ENCODE measurements at places on chromosomes 7 and 10.

DNA sequence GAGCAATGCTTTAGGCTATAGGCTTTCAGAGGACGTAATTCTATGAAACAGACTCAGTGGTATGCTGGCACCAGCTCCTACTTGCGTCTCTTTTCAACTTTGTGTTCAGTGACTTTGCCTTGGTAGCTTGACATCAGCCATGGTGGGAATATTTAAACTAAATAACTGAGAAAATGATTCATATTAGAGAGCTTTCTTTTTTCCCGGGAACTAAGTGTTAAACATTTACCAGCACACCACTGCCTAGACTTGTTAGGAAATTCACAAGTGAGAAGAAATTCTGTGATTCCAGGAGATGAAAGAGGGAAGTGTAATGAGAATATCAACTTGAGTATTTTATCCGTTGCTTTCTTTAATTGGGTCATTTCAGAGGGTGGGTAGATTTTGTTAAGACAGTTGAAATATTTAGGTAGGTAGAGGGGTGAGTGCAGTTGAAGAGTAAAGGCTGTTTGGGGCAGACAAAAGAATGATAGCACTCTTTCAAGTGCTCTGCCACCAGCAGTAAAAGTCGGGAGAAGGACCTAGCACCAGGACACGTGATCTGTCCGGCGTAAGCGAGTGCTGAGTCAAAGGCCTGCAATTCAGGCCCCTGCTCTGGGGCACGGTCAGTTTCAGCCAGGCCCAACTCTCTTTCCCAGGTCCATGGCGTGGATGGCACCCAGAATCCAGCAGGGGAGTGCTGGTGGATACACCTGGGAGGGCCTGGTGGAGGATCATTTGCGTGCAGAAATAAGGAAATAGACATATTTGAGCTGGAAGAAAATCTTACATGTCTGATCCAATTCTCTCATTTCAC, 206.3 kb downstream of the SNX10 start:
- no peak for DNase-seq

GRCh38 chr7:47531584-47532492, 50.1 kb downstream of the TNS3 start:
- DNase-seq = no peak

GRCh38 chr10:66463611-66464010, 462.2 kb upstream of the LRRTM3 start:
- DNase-seq = no peak

GRCh38 chr10:56881218-56881617, 520.2 kb upstream of the ZWINT start:
- DNase-seq = no peak

DNA sequence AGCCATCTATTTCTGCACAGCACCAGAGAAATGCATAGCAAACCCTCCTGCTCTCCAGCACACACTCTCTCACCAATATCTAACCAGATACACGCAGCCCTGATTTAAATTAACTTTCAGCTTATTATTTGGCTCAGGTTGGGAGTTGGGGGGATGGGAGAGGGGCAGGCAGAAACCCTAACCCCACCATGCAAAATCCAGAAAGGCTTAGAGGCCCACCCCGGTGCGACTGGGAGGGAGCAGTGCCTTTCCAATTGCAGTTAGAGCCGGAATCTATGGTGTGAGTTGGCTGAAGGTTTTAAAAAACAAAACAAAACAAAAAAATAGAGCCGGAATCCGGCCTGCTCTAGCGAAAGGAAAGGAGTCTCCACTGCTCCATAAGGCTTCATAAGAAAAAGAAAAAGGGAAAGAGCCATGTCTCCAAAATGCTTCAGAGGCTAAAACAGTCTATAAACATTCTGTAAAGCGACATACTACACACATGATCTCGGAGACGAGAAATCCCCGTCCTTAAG, 2.9 kb downstream of the IGF2BP3 start:
- DNase-seq = no peak

DNA sequence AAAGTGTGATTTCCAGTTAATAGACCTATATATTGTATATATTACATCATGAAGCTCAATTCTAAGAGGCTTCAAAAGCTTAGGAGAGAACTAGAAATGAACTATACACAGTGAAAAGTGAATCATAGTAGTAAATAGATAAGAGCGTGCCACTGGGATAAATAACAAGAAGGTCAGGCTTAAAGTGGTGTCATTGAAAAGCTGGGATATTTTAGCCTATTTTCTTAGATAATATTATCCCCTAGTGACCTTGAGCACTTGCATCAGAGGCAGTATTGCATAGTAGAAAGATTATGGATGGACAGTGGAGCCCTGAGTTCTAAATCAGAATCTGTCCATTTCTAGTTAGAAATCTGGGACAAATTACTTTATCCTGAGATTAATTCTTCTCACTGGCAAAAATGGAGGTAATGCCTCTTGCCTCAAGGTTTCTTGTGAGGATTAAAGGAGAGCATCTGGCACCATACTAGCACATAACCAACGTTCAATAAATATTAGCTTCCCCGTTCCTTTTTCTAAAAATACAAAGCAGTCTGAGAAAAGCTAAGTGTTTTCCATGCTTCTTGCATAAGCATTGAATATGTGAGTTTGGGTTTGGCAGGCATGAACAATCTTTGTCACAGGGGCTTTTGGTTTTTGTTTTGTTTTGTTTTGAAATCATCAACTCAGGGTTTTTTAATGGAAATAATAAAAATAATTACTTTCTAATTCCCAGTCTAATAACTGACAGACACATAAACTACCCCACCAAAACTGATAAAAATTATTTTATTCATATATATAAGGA, 27.3 kb upstream of the MACC1 start:
- no peak for DNase-seq

DNA sequence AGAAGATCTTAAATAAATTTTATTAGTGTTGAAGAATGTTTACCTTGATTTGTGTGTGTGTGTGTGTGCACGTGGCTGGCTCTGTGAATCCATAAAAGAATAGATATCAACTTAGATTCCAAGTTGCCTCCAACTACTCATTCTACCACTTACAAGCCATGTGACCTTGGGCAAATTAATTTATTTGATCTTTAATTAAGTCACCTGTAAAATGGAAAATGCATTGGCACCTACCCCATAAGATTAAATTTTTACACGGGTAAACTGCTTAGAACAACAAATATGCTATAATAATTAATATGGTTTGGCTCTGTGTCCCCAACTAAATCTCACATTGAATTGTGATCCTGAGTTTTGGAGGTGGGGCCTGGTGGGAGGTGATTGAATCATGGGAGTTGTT, 604.9 kb upstream of the NRG3 start:
- DNase-seq = no peak

Data from GM12892 (cell line).